ENCODE measurements at places on chromosomes 6 and 20.

GRCh38 chr20:58633161-58634053 is 17.7 kb upstream of the STX16 start:
- DNase-seq, result no peak

DNA sequence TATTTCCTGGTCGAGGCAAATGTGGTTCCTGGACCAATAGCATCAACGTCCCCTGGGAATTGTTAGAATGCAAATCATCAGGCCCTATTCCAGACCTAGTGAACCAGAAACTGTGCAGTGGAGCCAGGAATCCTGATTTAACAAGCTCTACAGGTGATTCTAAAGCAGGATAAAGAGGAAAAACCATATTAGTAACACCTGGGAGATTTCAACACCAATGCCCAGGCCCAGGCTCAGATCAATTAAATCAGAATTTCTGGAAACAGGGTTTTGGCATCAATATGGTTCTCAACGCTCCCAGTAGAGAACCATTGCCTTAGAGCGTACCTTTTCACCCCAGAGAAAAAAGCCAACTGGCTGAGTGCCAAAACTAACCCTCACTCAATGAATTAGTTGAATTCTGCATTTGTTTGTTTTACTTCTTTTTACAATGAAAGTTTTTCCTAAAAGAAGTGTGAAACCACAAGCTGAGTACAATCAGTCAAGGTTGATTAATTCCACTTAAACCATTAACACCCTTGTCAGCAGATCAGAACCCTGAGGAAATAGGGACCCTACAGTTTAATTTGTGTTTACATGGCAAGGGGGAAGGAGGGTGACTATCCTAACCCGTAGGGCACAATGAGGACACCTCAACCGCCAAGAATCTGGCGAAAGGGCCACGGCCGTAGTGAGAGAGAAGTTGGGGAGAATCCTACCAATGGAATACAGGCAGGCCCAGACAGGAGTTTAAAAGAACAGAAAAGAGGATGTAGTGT is 34.9 kb upstream of the LOC128125822 start:
- no peak for DNase-seq

- no peak for DNase-seq
These were observed 32.3 kb upstream of the SLC23A2 start for GRCh38 chr20:5033566-5033965.

DNA sequence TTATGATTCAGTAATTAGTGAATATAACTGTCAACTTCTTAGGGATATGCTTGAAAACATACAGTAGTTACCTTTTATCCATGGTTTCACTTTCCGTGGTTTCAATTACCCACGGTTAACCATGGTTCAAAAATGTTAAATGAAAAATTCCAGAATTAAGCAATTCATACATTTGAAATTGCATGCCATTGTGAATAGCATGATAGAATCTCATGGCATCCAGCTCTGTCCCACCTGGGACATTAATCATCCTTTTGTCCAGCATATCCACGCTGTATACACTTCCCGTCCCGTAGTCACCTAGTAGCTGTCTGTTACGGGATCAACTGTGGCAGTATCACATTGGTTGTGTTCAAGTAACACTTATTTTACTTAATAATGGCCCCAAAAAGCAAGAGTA is 781.7 kb upstream of the CITED2 start:
- no peak for DNase-seq

DNA sequence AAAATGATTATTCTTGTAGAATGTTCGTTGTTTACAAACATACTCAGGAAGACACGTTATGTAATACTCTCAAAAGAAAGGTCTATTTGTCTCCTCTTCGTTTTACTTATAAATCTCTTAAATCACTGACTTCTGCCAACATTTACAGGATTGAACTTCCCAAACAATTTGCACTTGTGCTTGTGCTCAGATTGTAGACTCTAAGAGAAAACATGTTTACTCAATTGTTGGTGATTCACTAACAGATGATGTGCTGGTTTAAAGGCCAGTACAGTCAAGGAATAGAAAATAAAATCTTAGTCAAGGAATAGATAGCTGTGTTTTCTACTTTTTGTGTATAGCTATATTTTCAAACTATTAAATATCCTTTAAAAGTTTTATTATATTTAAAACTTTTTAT is 172.8 kb downstream of the GJA1 start:
- DNase-seq, result no peak

GRCh38 chr6:54717849-54718455 is 128.6 kb upstream of the FAM83B start:
- DNase-seq, result no peak

GRCh38 chr6:318243-318890 is 26.1 kb downstream of the DUSP22 start:
- no peak for DNase-seq

- no peak for DNase-seq
These were observed 24.7 kb downstream of the SYTL3 start for GRCh38 chr6:158674342-158675131.

DNA sequence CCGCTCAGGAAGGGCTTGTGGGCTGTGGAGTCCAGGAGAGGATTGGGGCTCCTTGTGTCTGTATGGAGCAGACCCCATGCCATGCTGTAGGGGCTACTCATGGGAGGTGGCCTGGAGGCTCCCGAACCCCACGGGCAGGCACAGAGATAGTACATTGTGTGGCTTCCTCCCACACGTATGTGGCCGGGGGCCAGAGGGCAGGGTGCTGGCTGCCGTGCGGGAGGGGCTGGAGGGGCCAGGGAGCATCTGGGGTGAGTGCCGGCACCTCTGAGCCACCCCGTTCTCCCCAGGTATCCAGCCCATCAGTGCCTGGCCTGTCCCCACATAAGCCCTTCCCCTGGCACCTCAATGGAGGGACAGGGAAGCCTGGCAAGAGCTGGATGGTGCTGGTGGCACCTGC is 7.6 kb downstream of the RBBP8NL start:
- no peak for DNase-seq

GRCh38 chr6:154292855-154293519 is 63.6 kb downstream of the IPCEF1 start:
- DNase-seq, result no peak

GRCh38 chr20:60136645-60137401 is 178.6 kb downstream of the CDH26 start:
- DNase-seq, result no peak

- no peak for DNase-seq
These were observed 7.2 kb downstream of the CST7 start for GRCh38 chr20:24956001-24956841.

DNA sequence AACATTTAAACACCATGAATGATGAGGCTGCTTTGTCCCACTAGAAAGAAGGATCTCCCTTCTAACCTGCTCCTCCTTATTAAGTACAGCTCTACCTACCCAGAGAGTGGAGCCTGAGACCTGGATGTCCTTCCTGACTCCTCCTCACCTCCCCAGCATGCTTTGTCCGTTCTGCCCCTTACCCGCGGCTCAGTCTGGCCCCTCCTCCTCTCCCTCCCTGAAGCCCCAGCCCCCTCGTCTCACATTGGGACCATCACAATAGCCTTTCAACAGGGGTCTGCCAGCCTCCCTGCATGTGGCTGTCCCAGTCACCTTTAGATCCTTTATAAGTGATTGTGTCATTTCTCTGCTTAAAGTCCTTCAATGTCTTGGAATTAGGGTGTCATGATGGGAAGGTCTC is 72.5 kb downstream of the DZANK1 start:
- no peak for DNase-seq

GRCh38 chr20:16518784-16519084 is 54.5 kb downstream of the KIF16B start:
- no peak for DNase-seq

GRCh38 chr6:139373928-139374356 is 506 bp downstream of the CITED2 start:
- DNase-seq, result no peak

DNA sequence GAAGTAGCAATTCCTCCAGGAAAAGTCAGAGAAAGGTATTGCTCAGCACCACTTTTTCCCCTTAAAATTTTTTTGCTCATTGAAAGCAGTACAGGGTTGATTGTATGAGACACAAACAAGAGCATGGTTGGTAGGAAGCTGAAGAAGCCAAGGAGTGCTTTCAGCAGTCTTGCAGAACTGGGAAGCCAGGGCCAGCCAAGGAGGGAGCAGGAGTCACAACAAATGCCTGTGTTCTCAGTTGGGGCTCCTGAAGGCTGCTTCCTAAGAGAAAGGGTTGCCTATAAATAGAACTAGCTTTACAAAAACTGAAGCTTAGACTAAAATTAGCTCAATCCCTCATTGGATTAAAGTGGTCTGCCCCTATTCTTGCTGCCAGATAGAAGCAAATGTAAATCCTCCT is 3.3 kb upstream of the THEMIS start:
- no peak for DNase-seq

GRCh38 chr6:5208471-5208971 is 52.2 kb downstream of the LYRM4 start:
- no peak for DNase-seq

DNA sequence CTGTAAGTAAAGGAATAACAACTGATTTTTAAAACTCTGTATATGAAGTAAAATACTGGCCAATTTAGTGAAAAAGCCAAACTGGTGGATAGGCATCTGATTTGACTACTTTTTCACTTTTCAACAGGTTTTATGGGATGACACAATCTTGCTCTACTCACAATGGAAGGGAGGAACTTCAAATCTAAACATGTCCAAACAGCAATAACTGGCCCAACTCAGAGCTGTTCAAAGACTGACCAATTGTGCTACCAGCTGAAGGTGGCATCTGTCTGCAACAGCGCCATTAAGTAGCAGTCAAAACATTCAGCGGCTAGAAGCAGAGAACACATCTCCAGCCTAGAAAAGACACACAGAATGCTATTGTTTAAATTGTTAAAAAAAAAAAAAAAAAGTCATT is 44.6 kb downstream of the SESN1 start:
- no peak for DNase-seq

DNA sequence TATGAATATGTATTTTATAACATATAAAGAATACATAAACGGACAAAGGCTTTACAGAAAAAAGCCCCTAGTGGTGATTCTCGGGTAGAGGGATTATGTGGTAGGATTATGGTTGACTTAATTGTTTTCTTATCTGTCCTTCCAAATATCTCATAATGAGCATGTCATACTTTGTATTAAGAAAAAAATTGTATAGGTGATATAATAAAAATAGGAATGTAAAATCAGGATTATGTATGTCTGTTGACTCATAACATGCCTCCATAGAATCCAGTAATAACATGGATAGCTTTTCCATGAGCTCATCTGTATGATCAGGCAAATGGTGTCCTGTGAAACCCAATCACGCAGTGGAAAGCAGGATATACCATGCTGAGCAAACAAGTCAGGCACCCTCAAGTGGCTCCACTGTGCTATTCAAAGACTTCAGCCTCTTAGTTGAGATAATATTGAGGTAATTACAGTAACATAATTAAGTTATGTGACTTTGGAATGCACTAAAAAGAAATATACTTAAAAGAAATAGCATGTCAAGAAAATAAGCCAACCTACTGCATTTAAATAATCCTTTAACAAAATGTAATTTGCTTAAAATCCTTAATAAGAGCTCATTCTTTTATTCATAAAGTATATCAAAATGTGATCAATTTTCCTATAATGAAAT is 39.6 kb upstream of the PRELID3B start:
- DNase-seq, result peak; percentile 72

DNA sequence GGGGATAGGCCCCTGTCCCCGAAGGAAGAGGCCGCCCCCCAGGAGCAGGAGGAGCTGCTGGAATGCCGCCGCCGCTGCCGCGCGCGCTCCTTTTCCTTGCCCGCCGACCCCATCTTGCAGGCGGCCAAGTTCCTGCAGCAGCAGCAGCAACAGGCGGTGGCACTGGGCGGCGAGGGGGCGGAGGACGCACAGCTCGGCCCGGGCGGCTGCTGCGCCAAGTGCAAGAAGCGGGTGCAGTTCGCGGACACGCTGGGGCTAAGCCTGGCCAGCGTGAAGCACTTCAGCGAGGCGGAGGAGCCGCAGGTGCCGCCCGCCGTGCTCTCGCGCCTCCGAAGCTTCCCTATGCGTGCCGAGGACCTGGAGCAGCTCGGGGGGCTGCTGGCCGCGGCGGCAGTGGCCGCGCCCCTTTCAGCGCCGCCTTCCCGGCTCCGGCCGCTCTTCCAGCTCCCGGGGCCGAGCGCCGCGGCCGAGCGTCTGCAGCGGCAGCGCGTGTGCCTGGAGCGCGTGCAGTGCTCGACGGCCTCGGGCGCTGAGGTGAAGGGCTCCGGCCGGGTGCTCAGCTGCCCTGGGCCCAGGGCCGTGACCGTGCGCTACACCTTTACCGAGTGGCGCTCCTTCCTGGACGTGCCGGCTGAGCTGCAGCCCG is 630 bp downstream of the PPP1R3G start:
- DNase-seq, result no peak

DNA sequence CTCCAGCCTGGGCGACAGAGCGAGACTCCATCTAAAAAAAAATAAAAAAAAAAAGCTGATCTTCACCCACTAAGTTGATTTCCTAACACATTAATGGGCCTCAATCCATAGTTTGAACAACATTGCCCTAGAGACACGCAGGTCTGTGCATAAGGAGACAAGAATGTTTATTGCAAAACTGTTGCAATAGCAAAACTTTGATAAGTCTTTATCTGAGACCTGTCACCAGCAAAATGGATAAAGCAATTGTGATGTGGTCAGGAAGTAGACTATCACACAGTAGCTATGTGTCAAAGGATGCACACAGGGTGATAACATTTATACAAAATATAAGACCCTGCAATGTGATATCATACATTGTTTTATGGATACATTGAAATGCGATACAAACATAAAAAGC is 4.2 kb upstream of the ITPR3 start:
- no peak for DNase-seq

- DNase-seq, result no peak
These were observed 7.9 kb upstream of the SLC22A16 start for GRCh38 chr6:110484321-110484720.

DNA sequence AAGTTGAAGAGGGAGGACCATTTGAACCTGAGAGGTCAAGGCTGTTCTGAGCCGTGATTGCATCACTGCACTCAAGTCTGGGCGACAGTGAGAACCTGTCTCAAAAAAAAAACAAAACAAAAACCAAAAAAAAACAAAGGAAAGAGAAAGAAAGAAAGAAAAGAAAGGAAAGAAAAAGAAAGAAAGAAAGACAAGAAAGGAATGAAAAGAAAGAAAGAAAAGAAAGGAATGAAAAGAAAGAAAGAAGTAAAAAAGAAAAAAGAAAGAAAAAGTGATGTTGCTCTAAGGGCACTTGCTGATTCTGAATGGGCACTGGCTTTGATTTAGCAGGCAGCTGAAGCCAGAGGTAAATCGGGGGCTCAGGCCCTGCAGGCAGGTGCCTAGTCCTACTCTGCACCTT is 161.0 kb downstream of the MCHR2 start:
- DNase-seq, result no peak

GRCh38 chr6:130111031-130111430 is 92.7 kb downstream of the L3MBTL3 start:
- DNase-seq, result no peak

- no peak for DNase-seq
These were observed 9.0 kb upstream of the TREM2 start for GRCh38 chr6:41171908-41172307.

Measured in HS-27A (cell line).